ENCODE measurements at places on chromosomes 4 and X.

DNA sequence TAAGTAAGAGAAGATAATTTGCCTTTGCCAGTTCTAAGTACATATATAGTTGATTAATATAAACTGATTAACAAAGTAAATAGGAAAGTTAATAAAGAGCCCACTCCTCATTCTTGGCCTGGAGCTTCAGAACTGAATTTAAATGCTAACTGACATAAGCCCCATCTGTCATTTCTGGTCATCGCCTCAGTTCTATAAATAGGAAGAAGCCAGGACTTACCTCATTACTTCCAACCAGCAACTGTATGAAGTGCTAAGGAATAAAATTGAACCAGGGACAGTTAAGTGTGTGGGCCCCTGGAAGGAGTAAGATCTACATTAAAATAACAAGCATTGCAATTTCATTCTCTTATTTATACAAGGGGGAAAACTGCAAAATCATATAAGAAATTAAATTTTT is 52.0 kb upstream of the PDLIM5 start:
- H3K36me3 ChIP-seq, result no peaks in the 10 kb centered on the region
- no peak for DNase-seq
- no peaks in the 10 kb centered on the region for H3K27me3 ChIP-seq

DNA sequence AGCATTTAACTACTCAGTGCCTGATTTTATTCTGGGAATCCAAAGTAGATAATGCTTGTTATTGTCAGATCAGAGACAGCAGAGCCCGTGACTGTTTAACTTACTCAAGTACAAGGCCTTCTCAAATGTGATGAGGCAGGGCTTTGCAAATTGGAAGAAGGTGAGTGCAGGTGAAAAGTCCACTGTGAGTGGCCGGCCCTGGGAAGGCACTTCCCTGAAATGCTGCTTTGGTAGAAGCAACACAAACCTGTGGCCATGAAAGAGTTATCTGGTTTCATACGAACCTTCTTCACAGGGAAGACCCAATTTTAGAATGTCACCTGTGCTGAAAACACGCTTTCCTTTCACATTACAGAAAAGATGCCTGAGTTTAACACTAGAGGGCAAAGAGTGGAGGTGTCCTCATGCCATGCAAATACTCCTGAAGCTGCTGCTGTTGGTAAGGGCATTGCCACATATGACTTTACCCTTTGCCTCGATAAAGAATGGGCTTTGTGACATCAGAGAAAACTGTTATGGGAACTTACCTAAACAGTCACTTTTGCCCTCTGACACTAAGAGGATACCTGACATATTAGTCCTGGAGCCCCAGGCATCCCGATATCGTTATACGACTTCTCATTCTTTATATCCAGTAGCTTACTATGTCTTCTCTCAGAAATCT is 8.0 kb downstream of the PPARGC1A start:
- no peaks in the 10 kb centered on the region for H3K4me1 ChIP-seq
- H3K27ac ChIP-seq, result no peak overlapping the region
- H3K36me3 ChIP-seq, result no peaks in the 10 kb centered on the region
- H3K27me3 ChIP-seq, result peaks cover 7% of the 10 kb centered on the region
- H3K4me3 ChIP-seq, result no peak overlapping the region

DNA sequence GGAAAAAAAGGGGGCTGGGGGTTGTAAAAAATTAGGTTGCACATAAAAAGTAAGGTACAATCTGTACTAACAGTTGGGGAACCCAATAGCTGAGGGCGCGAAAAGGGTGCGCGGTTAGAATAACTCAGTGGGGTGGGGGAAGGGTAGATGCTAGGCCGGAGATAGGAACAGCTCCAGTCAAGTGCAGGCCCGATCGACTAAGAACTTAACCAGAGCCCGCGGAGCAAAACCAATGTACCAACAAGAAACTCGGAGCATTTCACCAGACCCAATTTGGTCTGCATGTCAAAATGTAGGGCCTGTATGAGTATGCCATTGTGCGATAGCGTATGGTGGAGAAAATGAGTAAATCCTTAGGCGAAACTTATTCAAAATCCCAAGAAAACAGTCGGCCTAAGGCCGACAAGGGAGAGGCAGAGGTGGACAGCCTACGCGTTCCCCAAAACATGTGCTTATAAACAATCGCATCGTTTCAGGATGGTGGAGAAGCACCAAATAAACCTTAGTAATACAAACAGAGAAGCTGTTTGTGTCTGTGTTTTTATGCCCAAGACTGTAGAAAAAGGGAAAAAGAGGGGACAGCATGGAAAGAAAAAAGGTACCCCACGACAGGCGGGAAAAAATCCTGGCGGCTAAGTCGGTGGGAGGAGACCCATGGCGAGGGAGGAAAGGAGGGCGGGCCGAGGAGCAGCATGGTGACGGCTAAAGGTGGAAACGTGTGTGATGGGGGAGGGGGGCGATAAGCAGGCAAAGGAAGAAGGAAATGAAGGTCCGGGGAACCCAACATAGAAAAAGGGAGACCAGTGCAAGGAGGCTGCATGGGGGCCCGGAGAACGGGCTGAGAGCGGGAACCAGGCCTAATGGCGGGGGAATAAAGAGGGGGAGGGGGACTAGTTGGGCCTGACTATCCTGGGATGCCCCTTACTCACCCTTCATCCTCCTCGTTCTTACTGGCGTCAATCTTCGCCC is 990 bp downstream of the HNRNPD start:
- DNase-seq, result peak; percentile 82
- H3K36me3 ChIP-seq, result peaks cover 76% of the 10 kb centered on the region
- peaks cover 44% of the 10 kb centered on the region for H3K4me1 ChIP-seq
- peak overlapping the region; percentile 98 for H3K27ac ChIP-seq

DNA sequence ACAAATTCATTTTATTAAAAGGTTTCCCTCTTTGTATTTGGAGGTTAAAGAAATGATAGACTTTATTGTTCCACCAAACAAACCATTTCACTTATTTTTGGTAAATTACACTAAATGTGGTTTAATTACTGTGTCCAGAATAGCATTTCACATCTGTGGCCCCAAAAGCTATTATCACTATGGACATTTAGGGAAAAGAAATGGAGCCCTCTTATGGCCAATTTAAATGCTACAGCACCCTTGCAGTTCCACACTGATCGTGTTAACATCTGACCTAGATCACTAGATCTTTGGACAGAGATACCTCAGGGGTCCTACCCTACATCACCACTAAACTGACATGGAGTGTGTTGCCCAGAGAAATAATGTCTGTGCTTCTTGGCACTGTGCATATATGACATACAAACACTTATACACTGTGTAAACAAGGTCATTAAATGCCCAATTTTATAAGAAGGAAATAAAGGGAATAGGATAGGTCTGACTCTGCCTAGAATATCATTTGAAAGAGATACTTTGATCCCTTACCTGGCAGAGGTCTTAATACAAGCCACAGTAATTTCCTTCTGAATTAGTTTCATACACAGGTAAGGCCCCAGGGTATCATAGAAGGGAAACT is 163.9 kb downstream of the KDR start:
- H3K4me1 ChIP-seq, result no peaks in the 10 kb centered on the region
- DNase-seq, result no peak
- H3K4me3 ChIP-seq, result no peak overlapping the region
- no peak overlapping the region for H3K27ac ChIP-seq

DNA sequence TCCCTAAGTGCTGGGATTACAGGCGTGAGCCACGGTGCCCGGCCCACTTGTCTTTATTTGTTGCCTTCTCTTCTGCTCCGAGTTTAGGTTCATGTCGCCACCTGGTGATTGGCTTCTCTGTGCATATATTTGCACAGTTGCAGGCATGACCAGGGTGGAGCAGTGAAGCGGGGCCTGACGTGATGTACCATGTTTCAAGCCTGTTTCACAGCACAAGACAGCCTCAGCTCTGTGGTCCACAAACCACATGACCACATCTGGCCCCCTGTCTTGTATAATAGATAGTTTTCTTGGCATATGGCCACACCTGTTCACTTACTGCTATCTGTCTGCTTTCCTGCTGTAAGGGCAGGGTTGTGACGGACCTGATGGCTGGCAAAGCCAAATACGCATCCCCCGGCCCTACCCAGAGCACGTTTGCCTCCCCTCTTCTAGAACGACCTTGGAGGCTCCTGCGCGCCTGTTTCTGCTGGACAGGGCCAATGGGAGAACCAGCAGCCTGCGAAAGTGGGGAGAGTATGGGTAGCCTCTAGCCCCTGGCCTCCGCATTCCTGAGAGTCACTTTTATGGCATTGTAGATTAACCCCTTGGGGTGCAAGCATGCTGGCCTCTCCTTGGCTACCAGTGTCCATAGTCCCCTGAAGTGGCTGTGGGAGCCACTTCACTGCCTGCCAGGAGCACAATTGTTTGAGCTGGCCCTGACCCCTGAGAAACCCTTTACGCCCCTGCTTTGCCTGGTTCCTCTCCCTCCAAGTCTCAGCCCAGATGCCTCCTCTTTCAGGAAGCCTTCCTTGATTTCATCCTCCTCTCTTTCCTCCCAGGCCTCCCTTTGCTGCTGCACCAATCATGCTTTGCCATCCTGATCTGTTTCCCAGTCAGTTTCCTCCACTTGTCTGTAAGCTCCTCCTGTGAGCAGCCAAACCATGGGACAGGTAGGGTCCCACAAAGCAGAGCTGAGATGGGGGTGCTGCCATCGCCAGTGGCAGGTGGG is 6.0 kb upstream of the SH3TC1 start:
- peaks cover 3% of the 10 kb centered on the region for H3K4me1 ChIP-seq
- DNase-seq, result no peak
- no peaks in the 10 kb centered on the region for H3K27me3 ChIP-seq

DNA sequence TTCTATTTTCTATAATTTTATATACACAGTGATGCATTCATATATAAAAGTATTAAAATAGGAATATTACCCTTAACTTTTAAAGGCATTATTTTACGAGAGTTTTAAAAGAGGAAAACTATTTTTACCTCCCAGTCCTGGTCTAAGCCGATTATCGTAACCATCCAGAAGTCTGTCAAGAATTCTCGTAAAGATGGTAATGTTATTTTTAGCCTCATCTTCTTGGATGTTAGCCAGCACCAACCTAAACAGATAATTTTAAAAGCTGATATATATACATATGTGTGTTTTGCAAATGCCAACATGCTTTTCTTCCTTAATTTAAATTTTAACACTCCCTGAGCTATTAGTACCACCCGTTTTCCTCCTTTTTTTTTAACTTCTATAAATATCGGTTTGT is 4.0 kb downstream of the GABRA2 start:
- peaks cover 10% of the 10 kb centered on the region for H3K4me1 ChIP-seq
- no peak overlapping the region for H3K4me3 ChIP-seq
- H3K27ac ChIP-seq, result no peak overlapping the region
- H3K27me3 ChIP-seq, result peaks cover 35% of the 10 kb centered on the region
- no peaks in the 10 kb centered on the region for H3K36me3 ChIP-seq
- no peak for DNase-seq

DNA sequence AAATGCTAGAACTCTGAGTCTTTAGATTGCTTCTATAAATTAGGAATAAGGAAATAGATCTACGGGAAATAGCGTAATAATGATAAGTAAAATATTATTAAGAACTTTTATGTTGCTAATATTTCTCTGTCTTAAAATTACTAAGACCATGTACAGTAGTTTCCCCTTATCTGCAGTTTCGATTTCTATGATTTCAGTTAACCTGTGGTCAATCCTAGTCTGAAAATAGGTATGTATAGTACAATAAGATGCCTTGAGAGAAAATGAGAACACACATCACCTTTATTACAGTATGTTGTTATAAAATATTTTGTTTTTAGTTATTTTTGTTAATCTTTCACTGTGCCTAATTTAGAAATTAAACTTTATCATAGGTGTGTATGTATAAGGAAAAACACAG is 92.6 kb downstream of the CCSER1 start:
- H3K27ac ChIP-seq, result no peak overlapping the region
- no peaks in the 10 kb centered on the region for H3K27me3 ChIP-seq
- no peaks in the 10 kb centered on the region for H3K36me3 ChIP-seq
- H3K4me3 ChIP-seq, result no peak overlapping the region
- DNase-seq, result no peak

GRCh38 chr4:100936661-100937375 is 410.5 kb downstream of the PPP3CA start:
- H3K36me3 ChIP-seq, result no peaks in the 10 kb centered on the region
- H3K4me1 ChIP-seq, result no peaks in the 10 kb centered on the region
- no peak for DNase-seq
- no peak overlapping the region for H3K4me3 ChIP-seq
- no peak overlapping the region for H3K27ac ChIP-seq
- H3K27me3 ChIP-seq, result peaks cover 3% of the 10 kb centered on the region

DNA sequence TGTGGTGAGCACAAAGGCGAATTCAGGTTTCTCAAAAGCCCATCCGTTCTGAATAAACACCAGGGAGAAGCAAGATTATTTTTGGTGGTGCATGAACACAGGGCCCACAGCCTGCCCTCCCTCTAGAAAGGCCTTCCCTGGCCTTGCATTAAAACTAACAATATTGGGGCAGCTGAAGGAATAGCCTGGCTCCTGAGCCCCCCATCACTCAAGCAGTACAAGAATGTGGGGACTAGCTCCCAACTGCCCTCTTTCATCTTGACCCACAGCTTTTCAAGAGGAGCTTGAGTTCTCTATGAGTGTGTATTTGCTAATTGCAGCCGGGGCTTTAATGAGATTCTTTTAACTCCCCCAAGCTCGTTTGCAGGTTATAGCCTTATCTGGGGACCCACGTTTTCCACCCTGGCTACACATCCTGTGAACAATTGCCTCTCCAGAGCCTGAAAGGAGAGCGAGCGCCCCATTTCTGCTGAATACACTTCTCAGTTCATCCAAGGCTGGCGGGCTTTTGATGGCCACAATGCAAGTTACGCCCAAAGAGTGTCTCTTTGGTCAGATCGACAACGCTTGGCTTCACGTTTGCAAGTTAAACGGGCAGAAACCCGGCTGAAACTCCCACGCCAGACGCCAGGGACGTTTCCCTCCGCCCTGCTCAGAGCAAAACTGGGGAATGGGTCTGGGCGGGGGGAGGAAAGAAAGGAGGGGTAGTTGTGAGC is 4.7 kb upstream of the GSX2 start:
- H3K4me3 ChIP-seq, result no peak overlapping the region
- H3K36me3 ChIP-seq, result no peaks in the 10 kb centered on the region
- H3K27ac ChIP-seq, result no peak overlapping the region
- peaks cover 43% of the 10 kb centered on the region for H3K4me1 ChIP-seq
- DNase-seq, result no peak

GRCh38 chr4:115107411-115107810 is 6.0 kb downstream of the NDST4 start:
- no peak overlapping the region for H3K27ac ChIP-seq
- H3K36me3 ChIP-seq, result no peaks in the 10 kb centered on the region
- H3K4me3 ChIP-seq, result no peak overlapping the region
- no peaks in the 10 kb centered on the region for H3K27me3 ChIP-seq

- no peaks in the 10 kb centered on the region for H3K27me3 ChIP-seq
- H3K36me3 ChIP-seq, result peaks cover 22% of the 10 kb centered on the region
- peak overlapping the region; percentile 92 for H3K4me3 ChIP-seq
- peaks cover 16% of the 10 kb centered on the region for H3K4me1 ChIP-seq
These were observed 556 bp downstream of the ATP5ME start for GRCh38 chr4:673349-674091.
